ENCODE measurements at places on chromosomes 1 and 21. TPM values are rescaled to one million over a fixed set of nuclear protein-coding genes. Genes with fewer than 3 reads are reported as not detected.

- no peak for DNase-seq
Observed at GRCh38 chr1:147902253-147902845, at the start of gene GJA8. Gene GJA8, plus strand, starts transcription at chr1:147902795. Its CDS starts 5,161 bp downstream, at chr1:147907956.

- DNase-seq: peak; percentile 17
Observed at GRCh38 chr21:43193651-43194302, 25.0 kb downstream of the CRYAA start.

DNA sequence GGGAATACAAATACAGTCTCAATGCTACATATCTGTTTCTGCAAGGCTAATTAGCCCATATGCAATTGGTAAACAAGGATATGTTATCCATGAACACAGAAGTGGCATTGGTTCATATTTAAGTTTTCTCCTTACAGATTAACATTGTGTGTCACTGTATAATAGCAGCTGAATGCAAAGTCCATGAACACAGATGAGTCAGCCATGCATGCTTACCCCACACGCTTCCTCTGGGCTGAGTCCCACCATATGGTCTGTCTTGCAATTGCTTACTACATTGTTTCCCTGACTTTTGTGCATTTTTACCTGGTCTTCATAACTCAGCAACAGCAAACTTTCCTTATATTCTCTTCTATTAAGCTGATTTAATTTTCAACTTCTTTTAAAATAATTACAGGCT is 41.5 kb upstream of the TSNAX start:
- no peak for DNase-seq

DNA sequence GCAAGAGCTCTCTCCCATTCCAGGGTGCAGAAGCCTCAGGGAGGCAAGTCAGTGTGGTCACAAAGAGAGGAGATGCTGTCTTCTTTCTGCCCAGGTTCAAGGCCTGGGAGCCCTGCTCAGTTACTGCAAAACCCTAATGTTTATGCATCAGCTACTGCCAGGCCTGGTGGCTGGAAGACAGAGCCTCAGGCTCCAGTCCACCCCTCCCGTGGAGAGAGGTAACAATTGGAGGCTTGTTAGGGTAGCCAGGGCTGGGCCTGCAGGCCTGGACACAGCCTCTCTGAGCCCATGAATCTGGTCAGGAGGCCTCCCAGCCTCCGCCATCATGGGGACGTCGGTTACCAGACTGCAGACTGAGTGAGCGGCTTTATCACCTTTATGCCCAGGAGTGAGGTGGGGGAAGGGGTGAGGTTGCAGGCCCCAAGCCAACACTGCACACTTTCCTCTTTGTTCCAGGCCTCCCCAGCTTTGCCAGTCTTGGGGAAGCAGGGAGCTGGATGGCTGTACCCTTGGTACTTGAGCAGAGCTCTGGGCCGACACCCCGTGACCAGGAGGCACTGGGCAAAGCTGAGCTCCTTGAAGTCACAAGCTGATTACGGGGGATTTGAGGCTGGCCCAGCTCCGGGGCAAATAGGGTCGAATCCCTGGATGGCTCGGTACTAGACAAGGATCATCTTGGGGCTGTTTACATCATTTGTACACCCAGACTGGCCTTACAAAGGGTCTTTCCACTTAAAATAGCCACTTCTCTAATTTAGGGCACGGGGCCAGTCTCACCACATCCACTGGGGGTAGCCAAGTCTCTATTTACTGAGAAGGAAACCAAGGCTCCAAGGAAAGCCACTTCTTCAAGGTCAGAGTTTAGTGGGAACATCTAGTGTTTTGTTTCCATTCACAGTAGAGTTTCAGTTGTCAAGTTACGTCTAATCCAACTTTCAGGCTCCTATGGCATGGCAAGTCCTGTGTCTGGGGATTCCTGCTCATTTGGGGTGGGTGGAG is 5.2 kb downstream of the SLC2A1 start:
- no peak for DNase-seq

CELA2A gene
- not detected for total RNA-seq

TRIM45 gene
- total RNA-seq: 11.6 TPM

CCDC30 gene
- 2.6 TPM for total RNA-seq

AKT3 gene
- total RNA-seq: 22.9 TPM

OR2T35 gene
- total RNA-seq: not detected

KCNH1 gene
- 2.0 TPM for total RNA-seq
